ENCODE measurements at places on chromosomes 3 and 15. TPM values are rescaled to one million over a fixed set of nuclear protein-coding genes. Genes with fewer than 3 reads are reported as not detected.

DNA sequence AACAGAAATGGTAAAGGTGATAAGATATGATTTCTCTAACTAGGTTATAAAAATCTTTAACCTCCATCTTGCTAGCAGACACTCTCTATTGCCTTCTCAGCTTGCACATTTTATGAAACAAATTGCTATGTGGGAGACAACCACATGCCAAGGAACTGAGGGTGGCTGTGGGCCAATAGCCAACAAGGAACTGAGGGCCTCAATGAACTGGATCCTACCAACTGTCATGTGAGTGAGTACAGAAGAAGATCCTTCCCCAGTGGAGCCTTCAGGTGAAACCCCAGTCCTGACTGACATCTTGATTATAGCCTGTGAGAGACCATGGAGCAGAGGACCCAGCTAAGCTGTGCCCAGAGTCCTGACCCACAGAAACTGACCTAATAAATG, 129.2 kb upstream of the LRIG1 start:
- DNase-seq, result no peak

DNA sequence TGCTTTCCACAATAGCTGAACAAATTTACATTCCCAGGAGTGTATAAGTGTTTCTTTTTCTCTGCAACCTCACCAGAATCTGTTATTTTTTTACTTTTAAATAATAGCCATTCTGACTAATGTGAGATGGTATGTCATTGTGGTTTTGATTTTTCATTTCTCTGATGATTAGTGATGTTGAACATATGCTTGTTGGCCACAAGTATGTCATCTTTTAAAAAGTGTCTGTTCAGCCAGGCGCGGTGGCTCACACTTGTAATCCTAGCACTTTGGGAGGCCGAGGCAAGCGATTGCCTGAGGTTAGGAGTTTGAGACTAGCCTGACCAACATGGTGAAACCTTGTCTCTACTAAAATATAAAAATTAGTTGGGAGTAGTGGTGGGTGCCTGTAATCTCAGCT, 619.3 kb downstream of the SI start:
- DNase-seq, result no peak

DNA sequence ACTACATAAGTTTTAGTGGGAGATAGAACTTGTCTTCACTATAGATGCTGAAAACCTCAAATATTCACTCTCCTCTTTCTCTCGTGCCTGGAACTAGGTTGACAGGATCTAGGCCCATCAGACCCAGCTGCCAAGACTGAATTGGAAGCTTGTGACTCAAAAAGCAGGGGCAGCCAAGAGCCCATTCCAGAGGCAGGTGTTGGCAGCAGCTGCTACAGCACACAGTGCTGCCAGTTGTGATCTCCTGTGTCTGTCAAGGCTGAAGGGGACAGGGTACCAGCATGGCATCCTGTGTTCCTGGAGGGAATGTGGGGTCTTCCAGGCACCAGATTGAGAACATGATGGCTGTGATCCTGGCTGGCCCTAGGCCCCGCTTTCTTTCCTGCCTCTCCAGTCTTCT, 92.5 kb upstream of the MB21D2 start:
- DNase-seq, result no peak

GRCh38 chr3:117518364-117518763, 808.8 kb downstream of the TUSC7 start:
- DNase-seq, result no peak

DNA sequence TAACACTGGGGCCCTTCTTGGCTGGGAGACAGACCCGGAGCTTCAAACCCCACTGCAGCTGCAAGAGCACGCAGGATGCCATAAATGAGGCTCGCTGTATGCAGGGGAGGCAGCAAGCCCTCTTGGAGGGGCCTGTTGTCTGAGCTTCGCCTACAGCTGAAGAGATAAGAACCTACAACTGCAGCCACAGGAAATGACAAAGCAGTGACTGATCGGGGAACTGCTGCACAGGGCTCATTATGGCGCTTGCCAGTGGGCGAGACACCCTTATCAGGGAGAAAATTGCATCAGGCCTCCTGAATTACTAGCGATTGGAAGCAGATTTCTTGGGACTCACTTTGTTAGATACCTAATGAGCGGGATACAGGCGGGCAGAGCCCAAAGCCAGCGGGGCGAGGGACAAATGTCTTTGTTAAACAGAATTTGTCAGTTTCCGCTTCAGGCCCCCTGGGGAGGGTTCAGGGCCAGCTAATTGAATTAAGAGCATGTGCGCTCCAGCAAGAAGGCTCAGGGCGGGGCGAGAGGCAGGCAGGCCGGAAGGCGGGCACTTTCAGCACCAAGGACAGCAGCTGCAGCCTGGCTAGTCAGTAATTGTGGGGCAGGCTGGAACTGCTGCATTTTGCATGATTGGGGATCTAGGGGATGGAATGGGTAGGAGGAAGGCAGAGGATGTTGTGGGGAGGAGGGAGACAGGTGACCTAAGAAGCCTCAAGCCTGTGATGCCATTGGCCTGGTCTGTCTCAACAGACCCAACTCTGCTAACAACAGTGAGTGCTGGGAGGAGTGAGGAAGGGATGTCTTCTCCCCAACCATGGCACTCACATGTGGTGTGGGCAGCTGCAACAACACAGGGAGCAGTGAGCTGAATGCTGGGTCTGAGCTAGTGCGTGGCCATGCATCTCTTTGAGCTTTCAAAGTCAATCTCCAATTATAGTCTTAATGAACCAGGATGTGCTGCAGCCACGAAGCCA, 55.3 kb downstream of the CCDC33 start:
- DNase-seq, result peak; percentile 66

Gene DUOX2
- 0.11 TPM for polyA plus RNA-seq

DNA sequence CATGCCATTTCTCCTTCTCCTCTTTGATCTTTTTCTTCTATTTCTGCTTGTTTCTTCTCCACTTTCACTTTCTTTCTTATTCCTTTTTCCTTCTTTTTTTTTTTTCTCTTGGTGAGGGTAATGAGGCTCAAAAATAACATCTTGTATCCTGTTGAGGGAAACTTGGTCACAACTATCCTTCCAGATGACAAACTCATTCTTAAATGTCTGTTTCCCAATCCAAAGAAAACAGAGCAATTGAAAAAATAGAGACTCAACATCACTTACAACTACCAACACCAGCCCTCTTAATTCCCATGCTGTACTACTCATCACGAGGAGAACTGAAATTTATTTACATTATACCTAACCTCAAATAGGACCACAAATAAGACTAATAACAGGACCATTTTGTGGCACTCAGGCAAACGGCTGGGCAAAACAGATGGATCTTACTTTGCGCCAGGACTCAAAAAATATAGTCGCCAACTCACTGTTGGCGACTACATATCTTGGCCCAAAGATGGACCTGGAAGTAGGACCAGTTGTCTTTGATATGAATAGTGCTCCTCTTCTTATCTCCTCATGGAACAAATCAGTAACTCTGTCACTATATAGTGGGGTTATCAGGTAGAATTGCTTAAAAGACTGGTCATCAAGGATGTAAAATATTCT, 343.9 kb downstream of the ZBTB20 start:
- no peak for DNase-seq

GRCh38 chr3:175430983-175431773, 572.0 kb downstream of the NAALADL2 start:
- DNase-seq, result no peak

DNA sequence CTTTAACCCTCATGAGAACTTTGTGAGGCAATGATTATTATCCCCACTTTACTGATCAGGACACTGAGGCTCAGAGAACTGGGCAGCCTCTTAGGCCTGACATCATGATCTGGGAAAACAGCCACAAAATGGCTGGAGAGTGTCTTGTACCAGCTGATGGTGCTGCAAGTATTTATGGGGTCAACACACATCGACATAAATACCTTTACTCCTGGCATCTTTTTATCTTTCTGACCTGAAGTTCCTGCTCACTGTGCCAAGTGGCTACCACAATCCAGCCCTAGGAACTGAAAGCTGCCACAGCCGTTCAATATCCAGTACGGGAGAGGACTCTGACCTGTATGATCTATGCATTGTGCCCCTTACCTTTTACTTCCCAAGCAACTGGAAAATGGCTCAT, 29.2 kb upstream of the MUC13 start:
- DNase-seq, result no peak

Gene C3orf20
- polyA plus RNA-seq, result 0.10 TPM

DNA sequence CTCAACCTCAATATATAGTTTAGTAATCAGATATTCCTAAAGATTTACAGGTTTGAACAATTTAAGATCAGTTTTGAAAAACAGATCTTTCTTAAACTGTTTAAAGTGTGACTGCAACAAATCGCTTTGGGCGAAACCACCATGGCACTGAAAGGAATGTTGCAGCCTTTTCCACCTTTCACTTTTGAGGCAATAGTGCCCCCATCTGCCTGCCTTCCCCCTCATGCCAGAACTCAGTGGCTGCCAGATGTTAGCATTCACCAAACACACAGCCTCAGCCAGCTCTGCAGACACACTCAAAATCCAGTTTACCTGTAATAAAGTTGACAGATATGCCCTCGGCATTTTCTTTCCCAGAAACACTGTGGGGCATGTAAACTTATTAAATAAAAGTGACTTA, 3.3 kb downstream of the LYSMD4 start:
- DNase-seq, result no peak

- no peak for DNase-seq
Measured at GRCh38 chr3:88019024-88019423, 39.8 kb downstream of the CGGBP1 start.

DNA sequence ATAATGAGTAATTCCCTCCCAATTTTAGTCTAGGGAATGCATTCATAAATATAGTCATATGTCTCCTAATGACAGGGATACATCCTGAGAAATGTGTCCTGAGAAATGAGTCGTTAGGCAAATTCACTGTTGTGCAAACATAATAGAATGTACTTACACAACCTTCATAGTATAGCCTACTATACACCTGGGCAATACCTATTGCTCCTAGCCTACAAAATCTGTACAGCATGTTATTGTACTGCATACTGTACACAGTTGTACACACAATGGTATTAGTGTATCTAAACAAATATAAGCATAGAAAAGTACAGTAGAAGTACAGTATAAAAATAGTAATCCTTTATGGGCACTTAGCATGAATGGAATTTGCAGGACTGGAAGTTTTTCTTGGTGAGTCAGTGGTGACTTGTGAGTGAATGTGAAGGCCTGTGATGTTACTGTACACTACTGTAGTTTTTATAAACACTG, 6.6 kb downstream of the DTWD1 start:
- DNase-seq, result no peak

GRCh38 chr3:191296041-191296541, 33.1 kb upstream of the CCDC50 start:
- DNase-seq, result no peak

Gene MAPKAPK3
- 53.6 TPM for polyA plus RNA-seq

DNA sequence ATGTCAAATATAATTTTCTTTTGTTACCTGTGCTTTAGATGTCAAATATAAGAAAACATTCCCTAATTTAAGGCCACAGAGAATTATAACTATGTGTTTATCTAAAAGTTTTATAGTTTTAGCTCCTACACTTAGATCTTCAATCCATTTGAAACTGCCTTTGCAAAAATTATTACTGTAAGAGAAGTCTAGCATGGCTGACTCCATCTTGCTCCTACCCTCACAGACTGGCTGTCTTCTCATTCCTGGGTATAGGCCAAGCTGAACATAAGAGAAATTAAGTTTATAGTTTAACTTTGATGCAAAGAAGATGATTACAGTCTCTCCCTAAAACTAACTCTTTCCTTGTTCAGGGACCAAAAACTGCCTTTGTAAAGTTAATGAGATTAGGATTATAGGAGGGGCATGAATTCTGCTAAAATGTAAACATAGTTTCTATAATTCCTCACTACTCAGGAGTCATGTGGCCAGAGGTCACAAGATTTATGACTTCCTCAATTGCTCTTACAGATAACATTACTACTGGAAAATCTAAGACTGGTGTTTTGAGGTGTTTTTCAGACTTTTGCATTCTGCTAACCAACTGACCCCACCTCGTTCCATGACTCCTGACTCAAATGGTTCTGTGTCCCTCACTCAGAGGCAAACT, 184.0 kb downstream of the BCHE start:
- DNase-seq, result no peak

DNA sequence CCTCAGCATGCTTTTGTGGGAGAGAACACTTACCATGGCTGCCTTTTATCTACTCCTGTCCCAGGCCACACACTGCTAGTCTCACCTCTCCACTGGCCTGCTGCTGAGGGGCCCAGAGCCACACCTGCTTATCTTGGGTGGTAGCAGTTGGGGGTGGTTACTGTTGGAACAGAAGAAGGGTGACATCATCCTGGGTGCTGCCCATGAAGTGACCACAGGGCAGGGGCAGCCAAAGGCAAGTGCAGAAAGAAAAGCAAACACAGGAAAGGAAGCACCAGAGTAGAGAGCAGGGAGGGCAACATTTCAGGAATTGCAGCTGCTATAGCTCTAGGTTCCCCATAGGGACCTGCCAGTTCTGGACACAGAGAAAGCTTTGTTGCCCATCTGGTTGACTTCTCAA, 345.2 kb downstream of the VPS13C start:
- no peak for DNase-seq

GRCh38 chr3:71725271-71725991, at the start of gene EIF4E3:
TSS of gene EIF4E3 (minus strand) at chr3:71725402. CDS start at chr3:71725367, 35 bp downstream.
- DNase-seq, result no peak

DNA sequence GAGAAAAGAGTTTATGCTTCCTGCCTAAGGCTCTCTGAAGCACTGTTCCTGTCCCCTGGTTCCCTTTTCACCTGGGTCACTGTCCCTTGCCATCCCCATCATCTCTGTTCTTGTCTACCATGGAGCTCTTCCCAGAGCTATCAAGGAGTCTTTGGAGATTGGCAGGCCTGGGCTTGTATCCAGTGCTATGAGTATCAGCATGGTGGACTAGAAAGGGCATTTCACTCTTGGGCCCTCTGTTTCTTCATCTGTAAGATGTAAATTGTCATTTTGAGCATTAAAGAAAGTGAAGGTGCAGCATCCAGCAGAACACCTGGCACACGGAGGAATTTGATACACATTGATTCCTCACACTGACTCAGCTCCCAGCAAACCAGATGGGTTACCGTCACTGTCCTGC, 388.2 kb downstream of the CACNA2D3 start:
- DNase-seq, result no peak

Gene SH2D7
- 0.72 TPM for polyA plus RNA-seq

Gene GOLGA8R
- 3.8 TPM for polyA plus RNA-seq

Gene OSBPL10
- polyA plus RNA-seq, result 17.6 TPM

- no peak for DNase-seq
Measured at GRCh38 chr3:97910931-97911351, 61.3 kb downstream of the RIOX2 start.

DNA sequence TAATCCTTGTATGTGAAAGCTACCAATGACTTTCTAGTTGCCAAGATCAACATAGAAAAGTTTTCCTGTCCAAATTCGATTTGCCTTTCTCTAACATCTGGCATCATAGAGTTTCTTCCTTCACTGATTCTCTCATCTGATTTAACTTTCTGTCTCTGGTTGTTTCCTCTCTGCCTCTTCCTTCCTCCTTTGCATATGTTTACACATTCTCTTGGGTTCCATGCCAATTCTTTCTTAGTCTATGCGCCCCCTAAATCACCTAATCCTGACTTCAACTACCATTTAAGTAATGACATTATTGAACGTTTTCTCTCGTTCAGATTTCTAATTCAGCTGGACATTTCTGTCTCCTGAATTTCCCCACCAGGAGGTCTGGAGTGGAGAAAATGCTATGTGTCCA, 561.9 kb upstream of the TGFBR2 start:
- DNase-seq, result no peak

All from left renal pelvis (tissue), 4 donors.